ENCODE measurements at places on chromosomes 6 and 20. TPM values are rescaled to one million over a fixed set of nuclear protein-coding genes. Genes with fewer than 3 reads are reported as not detected.

The GJA10 gene
- not detected for total RNA-seq

The CGA gene
- total RNA-seq = 5.5 TPM

DNA sequence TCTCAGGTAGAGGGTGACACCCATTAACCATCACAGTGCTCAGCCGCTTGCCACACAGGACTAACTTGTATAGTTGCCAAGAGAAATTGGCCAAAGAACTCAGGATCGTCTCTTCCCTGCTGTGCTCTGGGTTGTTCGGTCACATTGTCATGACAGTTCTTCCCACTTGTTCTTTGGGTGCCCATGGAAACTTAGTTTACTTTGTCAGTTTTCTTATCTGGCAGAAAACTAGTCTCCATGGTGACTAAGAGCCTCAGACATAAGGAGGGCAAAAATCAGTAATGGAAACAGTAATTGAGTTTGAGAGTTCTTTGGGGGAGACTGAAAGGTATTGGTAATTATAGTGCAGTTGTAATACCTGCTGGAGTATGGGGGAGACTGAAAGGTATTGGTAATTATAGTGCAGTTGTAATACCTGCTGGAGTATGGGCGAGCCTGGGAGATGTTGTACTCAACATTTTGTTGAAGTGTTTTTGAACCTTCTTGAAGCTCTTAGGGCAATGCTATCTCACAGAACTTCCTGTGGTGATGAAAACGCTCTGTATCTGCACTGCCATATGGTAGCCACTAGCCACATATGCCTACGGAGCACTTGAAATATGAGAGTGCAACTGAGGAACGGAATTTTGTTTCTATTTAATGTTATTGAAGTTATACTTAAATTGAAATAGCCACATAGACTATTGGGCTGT is 95.2 kb upstream of the HDGFL1 start:
- DNase-seq = no peak

GRCh38 chr6:44809258-44809657 is 421.8 kb downstream of the CDC5L start:
- no peak for DNase-seq

DNA sequence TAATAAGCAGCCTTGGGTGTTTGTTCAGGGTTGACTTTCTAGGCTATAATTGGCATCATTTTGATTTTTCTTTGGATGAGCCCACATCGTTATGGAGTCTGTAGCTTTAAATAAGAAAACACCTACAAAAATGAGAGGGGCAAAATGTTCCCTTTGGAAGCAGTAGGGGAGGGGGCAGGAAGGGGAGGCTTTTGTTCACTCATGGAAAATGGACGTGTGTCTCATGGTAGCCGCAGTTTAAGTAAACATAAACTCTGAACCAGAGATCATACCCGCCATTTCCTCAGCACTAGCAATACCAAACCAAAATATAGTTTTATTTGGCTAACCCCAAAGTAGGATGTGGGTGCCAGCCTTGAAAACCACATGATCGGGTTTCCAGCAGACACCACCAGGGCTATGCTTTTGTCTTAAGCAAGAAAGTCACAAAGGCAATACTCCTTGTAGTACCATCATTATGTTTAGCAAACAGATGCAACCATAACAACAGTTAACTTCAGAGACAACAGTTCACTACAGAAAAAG is 572.5 kb upstream of the JAG1 start:
- no peak for DNase-seq

The RHAG gene
- not detected for total RNA-seq

DNA sequence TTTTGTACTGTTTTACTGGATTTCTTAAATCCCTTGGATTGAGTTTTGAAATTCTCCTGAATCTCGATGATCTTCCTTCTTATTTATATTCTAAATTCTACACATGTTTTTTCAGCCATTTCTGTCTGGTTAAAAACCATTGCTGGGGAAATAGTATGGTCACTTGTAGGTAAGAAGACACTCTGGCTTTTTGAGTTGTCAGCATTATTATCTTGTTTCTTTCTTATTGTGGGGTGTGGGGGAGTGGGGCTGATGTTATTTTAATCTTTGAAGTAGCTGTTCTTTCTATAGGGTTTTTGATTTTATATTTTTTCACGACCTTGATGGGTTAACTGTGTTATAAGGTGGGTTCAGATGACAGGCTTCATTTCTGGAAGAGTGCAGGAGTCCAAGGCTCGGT is 37.4 kb upstream of the ADGRB3 start:
- DNase-seq = no peak

The KCNK15 gene
- 0.27 TPM for total RNA-seq

The GTSF1L gene
- not detected for total RNA-seq

The BIRC7 gene
- not detected for total RNA-seq

- no peak for DNase-seq
Measured at GRCh38 chr20:52039790-52040189, 151.8 kb downstream of the ZFP64 start.

The PRICKLE4 gene
- 4.9 TPM for total RNA-seq

GRCh38 chr6:137763886-137764285 is 103.2 kb upstream of the TNFAIP3 start:
- DNase-seq = no peak

GRCh38 chr20:41540459-41540858 is 77.7 kb downstream of the CHD6 start:
- DNase-seq = no peak

The PCSK2 gene
- 11.5 TPM for total RNA-seq

- DNase-seq = no peak
Measured at GRCh38 chr6:105645156-105645555, 242.3 kb upstream of the PREP start.

The ENPP1 gene
- total RNA-seq = 2.7 TPM

DNA sequence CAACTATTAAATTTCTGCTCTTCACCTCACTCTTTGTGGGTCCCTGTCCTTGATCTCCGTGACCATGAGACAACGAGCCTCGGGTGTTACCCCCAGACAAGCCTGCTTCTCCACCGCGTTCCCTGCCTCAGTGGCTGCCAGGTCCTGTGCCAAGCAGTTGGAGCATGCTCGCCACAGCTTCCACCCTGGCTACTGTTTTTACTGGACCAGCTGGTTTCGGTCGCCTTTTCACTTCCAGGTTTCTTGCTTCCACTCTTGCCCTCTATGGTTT is 5.6 kb downstream of the TP53RK start:
- DNase-seq = no peak

The STX11 gene
- total RNA-seq = not detected

The SLA2 gene
- 0.77 TPM for total RNA-seq

DNA sequence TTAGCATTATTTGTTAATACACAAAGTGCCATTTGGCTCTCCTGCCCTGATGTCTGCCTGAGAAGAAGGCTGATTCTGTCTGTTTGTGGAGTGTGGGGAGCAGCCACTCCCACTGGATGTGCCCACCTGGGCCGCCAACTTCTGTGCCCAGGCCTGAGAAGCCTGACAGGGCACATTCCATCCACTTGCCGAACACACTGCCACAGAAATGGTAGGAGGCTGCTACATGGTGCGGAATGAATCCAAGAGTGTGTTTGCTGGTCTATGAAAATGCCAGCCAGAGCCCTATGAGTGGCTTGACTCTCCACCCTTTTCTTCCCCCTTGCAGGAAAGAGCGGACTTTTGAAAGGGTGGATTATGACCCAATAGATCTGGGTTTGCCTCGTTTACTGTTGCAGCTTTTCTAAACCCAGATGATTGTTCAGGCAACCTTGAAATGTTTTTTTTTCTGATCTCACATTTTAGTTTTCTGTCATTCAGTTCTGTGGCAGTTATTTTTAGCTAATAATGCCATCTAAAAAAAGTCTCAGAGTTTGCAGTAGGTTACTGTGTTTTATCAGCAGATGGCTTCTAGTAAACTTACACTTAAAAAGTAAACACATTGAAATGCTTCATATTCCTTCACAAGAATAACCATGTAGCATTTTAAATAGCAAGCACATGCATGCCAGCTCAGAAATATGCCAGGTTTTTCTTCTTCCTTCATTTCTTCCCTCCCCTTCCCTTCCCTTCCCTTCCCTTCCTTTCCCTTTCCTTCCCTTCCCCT is 196.5 kb downstream of the SLC35F1 start:
- no peak for DNase-seq

Data from progenitor cell of endocrine pancreas (in vitro differentiated cells).